ENCODE measurements at places on chromosomes 5 and 9.

GRCh38 chr9:5879419-5880181 is 11.1 kb upstream of the MLANA start:
- peak; percentile 87 for DNase-seq

- no peak for DNase-seq
Measured at GRCh38 chr5:125446986-125447385, 700.5 kb upstream of the ZNF608 start.

DNA sequence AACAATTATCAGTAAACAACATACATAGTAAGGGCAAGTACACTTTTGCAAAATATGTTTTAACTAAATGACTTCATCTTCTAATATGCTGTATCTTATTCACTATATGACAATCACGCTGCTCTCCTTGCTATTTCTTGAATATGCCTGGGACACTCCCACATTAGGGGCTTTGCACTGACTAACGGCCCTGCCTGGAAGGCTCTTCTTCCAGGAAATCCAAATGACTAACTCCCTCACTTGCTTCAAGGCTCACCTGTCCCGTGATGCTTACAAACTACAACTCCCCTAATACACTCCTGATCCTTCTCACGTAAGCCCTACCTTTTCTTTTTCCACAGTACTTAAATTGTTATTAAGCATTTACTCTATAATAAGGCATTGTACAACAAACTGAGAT is 10.6 kb downstream of the ERP44 start:
- DNase-seq: no peak

- no peak for DNase-seq
Measured at GRCh38 chr5:107184066-107184465, 486.7 kb downstream of the EFNA5 start.

- no peak for DNase-seq
Measured at GRCh38 chr5:139458580-139459407, 3.7 kb downstream of the ECSCR start.

DNA sequence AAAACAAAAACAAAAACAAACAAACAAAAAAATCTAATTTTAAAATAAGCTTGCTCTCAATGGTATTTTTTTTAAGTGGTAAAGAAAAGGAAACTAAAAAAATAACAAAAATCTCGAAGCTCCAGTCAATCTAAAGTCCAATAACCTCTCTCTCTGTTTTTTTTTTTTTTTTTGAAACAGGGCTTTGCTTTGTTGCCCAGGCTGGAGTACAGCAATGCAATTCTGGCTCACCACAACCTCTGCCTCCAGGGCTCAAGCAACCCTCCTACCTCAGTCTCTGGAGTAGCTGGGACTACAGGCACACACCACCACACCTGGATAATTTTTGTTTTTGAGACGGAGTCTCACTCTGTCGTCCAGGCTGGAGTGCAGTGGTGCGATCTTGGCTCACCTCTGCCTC is 25.9 kb upstream of the GLDC start:
- no peak for DNase-seq

GRCh38 chr5:119200795-119201194 is 129.9 kb downstream of the DMXL1 start:
- no peak for DNase-seq

GRCh38 chr5:39898731-39899130 is 474.0 kb upstream of the DAB2 start:
- DNase-seq: no peak

DNA sequence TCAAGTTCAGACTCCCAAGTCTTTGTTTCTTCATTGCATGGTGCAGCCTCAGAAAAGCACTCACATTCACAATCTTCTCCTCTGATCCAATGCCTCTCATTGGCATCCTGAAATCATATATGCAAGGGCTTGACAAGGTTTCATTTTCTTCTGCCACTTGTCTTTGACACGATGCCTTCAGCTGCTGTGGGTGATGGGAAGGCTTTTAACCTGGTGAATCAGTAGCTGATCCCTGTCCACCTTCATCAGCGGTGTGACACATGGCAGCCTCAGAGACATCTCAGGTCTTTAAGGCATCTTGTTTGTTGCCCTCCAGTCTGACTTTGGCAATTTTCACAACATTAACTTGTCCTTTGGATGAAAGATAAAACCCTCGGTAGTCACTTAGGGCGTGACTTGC is 147.2 kb downstream of the PRELID2 start:
- DNase-seq: no peak

DNA sequence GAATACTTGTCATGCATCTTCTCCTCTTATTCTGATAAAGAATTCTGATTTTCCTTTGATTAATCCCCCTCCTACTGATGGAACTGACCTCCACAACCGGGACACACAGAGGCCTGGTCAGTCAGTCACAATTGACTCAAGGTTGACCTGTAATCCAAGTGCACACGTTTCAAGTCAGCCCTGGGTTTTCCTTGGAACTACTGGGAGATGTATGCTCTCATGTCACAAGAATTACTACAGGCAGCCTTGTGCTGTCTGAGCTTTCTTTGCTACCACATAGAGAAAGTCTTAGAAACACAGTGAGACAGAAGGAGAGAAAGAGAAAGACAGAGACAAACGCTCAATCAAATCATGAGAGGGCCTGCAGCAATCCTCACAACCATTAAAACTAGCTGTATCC is 345.8 kb downstream of the PDE4D start:
- no peak for DNase-seq

DNA sequence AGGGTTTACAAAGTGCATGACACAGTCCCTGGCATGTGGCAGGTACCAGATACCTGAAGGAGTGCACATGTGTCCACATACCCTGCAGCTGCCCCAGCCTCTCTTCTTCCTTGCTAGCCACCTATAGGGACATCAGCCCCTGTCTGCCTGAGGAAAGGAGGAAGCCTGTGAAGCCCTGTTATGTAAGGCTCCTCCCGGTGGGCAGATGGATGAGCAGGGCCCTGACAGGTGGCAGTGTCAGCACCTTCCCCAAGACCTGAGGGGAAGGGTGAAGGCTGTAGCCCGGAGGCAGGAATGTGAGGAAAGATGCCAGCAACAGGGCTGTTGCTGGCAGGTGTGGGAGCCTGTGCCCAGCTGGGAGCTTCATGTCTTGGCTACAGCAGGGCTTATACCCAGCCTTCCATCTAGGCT is 21.7 kb downstream of the TCF7 start:
- no peak for DNase-seq

- peak; percentile 9 for DNase-seq
Measured at GRCh38 chr5:162174358-162174974, 106.9 kb downstream of the GABRG2 start.

- DNase-seq: no peak
Measured at GRCh38 chr9:9893837-9894236, 719.0 kb downstream of the PTPRD start.

DNA sequence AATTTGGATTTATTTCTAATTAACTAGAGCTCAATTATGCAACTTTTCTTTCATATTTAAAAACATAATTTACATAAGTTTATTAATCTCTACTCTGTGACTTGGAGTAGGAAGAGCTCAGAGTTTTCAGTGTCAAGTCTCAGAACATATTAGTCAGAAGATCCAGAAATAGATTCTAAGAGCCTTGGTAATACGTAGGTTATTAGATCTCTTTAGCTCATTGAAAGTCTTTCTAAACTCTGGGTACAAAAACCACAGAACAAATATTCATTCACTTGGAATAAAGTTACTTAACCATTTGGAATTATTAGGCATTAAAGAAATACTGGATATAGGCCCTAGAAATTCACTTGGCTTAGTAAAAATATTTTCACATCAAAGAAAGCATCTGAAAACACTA is 26.3 kb upstream of the ISCA1 start:
- DNase-seq: no peak

DNA sequence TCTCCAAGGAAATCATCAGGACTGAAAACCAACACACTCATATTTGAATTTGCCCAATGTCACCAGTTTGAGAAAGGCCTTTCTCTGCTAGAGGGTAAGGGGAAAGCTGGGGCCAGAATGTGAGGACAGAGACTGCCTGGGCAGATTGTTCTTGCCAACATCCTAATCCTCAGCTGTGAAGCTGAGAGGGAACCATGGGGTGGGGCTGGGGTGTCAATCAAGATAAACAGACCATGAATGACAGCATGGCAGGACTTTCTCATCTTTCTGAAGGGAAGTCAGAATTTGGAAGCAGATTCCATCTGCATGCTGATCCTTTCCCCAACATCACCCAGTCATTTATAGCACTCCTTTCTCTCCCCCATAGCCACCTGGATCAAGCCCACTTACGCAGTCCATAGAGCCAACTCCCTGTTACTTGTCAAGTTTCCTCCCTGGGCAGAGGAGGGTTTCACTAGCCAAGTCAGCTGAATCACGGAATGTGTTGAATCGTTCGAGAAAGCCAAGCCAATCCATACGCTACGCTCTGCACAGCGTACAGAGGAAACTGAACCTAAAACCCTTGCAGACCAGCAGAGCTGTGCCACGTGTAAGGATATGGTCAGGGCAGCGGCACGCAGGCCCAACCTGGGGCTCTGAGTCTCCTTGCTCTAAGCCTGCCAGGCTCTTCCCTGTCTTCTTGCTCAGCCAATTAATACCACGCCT is 14.9 kb downstream of the GLDC start:
- DNase-seq: no peak

DNA sequence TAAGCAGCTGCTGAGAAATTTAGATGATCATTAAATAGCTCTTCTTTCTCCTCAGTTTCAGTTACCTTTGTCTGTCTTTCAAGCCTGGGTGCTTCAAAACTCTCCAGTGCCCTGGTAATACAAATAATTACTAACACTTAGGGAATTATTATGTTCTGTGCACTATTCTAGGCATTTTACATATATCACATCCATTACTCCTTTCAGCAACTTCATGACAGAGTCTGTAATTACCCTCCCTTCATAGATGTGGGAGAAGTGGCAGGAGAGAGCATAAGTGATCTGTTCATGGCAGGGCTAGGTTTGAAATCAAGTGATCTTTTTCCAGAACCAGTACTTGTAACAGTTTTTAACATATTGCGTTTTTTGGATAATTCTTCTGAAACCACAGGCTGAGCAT is 32.0 kb downstream of the MAN2A1 start:
- no peak for DNase-seq

DNA sequence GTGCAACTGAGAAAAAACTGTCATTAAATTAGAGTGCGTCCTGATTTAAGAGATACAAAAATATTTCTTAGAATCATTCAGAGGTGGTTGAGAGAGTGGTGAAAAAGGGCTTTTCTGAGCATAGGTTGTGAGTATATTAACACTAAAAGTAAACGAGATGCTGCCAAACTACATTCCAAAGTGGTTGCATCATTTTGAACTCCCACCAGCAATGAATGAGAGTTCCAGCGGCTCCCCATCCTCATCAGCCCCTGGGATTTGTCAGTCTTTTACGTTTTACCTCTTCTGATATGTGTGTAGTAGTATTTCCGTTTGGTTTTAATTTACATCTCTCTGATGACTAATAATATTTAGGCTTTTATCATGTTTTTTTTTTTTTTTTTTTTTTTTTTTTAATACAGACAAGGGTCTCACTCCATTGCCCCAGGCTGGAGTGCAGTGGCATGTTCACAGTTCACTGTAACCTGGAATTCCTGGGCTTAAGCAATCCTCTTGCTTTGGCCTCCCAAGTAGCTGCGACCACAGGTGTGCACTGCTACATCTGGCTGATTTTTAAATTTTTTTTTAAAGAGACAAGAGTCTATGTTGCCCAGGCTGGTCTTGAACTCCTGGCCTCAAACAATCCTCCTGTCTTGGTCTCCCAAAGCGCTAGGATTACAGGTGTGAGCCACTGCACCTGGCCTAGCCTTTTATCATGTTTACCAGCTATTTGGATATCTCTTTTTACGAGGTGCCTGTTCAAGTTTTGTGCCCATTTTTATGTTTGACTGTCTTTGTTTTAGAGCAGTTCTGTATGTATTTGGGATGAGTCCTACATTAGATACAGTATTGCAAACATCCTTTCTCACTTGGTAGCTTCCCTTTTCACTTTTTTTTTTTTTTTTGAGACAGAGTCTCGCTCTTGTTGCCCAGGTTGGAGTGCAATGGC is 17.0 kb downstream of the PRRT1B start:
- DNase-seq: peak; percentile 15

- no peak for DNase-seq
Measured at GRCh38 chr5:106649031-106649430, 1021.7 kb downstream of the EFNA5 start.

DNA sequence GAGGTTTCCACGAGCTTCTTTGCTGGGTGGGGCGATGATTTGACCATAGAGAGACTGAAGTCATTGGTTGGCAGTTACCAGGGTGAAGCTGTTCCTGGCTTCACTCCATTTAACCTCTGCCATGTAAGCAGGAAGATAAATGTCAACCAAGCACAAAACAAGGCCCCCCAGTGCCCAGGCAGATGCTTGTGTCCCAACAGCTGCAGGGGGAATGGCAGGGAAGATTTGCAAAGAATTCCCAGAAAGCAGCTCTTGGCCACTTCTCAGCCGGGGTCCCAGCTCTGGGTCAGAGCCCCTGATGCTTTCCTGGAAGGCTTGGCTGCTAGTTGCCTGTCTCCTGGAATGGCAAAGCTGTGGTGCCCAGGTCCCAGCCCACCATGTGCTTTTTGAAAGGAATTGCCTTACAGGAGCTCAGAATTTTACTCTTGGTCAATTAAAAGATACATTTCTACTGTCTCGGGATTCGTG is 383.4 kb downstream of the ENC1 start:
- DNase-seq: peak; percentile 46
